ENCODE measurements at places on chromosomes 4 and X.

DNA sequence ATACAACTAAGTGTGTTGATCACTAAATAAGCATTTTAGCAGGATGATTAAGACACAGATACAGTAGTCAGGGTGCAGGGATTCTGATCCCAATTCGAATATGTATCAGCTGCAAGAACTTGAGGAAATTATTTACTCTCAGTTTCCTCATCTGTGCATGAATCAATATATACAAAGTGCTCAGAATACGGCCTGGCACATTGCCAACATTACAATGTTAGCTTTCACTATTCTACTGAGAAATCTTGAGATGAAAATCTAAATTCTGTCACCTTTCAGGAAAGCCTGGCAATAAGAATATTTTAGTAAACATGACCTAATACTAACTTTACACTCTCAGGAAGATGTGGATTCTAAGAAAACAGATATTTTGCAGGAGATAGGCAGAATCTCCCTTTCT, 1001.6 kb upstream of the IGFBP7 start:
- no peak for DNase-seq

DNA sequence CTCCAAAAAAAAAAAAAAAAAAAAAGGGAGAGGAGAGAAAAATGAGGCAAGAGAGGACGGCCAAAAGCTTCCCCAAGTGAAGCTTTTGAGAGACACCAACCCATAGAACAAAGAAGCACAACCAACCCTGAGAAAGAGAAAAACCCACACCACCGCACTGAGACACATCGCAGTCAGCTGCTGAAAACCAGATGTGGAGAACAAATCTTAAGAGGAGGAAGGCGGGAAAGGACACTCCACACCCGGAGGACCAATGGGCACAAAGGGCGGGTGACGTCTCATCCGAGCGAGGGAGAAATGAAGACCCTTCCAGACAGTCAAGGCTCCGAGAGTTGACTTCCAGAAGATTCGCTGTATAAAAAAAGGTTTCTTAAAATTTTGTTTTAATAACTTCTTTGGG, 112.1 kb downstream of the AFAP1 start:
- no peak for DNase-seq

DNA sequence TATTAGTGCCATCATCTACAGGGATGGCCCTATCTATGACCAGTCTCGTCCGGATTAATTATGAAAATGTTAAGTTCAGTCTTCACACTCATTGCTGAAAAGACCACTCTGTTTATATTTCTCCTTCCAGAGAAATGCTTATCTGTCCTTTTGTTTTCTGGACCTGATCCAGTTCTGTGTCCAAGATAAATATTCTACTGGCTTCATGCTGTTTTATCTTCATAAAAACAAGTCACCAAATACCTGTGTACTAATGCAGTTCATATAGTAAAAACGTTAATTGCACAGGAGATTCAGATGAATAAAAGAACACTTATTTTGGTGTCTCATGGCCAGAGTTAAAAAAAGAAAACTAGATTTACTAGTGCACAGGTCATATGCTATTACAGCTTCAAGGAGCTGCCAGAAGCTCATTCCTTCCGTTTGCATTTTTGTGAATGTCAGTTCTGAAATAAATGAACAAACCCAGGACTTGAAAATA, 17.3 kb downstream of the FNIP2 start:
- DNase-seq = no peak

GRCh38 chrX:86023811-86024210, 23.5 kb downstream of the CHM start:
- no peak for DNase-seq

DNA sequence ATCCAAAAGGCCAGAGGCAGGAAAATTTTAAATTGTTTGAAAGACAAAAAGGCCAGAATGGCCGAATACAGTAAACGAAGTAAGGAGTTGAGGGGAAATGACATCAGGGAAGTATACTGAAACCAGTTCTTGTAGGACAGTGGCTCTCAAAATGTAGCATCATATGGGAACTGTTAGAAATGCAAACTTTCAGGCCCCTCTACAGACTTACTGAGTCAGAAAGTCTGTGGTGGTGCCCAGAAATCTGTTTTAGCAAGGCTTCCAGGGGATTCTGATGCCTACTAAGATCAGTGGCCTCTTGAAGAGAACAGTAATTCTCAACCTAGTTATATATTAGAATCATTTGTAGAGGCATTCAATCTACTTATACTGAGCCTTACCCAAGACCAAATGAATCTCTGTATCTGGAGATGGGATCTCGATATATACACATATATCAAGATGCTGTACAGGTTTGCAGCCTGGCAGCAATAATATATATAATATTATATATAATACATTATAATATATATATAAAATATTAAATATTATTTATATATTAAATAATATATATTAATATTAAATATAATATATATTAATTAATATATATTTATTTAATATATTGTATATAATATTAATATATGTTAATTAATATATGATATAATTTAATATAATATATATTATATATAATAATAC, 39.7 kb downstream of the ADAMTS3 start:
- no peak for DNase-seq

DNA sequence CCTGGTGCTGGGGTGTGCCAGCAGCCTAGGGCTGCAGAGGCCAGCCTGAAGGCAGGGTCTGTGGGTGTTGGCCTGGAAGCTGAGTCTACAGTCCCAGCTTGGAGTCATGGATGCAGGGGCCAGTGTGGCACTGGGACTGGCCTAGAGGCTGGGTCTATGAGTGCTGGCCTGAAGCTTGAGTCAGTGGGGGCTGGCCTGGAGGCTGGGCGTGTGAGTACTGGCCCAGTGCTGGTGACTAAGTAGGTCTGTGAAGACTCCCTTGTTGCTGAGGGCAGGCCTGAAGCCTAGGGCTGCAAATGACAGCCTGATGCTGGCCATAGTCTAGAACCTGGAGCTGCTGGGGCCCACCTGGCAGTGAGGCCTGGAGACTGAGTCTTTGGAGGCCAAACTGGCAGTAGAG, 31.3 kb upstream of the ALG13 start:
- DNase-seq = no peak

DNA sequence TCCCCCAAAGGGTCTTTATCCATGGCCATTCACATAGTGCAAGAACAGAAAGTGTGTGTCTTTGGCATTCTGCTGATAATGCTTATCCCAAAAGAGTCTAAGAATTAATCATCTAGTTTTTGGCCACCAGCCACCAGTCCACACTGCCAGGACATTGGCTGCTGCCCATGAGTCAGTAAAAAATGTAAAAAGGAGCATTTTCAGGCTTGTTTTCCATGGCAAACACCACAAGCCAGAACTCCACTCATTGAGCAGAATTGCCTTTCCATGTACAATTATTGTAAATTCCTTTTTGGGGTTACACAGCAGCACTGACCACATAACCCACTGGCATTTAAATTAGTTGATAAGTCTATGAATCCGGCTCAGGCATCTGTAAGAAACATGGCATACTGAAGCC, 89.2 kb upstream of the PRDX4 start:
- no peak for DNase-seq

GRCh38 chr4:72886602-72887001, 182.9 kb downstream of the COX18 start:
- DNase-seq = no peak

- DNase-seq = no peak
These were observed 371.2 kb downstream of the AFF2 start for GRCh38 chrX:148871422-148872160.

- DNase-seq = no peak
These were observed 459.7 kb downstream of the GRXCR1 start for GRCh38 chr4:43351970-43352806.

DNA sequence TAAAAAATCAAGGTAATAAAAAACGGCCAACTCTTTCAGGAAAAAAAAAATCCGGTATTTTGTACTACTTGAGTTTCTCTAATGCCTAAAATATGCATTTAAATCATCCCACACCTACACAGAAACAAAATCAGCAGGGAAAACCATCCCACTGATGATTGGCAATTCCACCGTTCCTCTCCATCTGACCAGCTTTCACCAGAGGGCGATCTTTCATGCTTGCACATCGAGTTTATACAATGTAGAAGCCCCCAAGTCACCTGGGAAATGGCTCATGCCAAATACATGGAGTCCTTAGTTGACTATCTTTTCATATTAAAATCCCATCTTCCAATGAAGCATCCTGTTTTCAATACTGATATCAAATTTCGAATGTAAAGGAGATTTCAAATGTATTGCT, 69.2 kb downstream of the PTCHD1 start:
- no peak for DNase-seq

GRCh38 chr4:187128976-187129375, 405.3 kb upstream of the FAT1 start:
- no peak for DNase-seq

GRCh38 chr4:145882604-145883003, 56.0 kb downstream of the ZNF827 start:
- no peak for DNase-seq

- peak; percentile 0 for DNase-seq
These were observed 275.2 kb downstream of the SPRY1 start for GRCh38 chr4:123671636-123672404.

DNA sequence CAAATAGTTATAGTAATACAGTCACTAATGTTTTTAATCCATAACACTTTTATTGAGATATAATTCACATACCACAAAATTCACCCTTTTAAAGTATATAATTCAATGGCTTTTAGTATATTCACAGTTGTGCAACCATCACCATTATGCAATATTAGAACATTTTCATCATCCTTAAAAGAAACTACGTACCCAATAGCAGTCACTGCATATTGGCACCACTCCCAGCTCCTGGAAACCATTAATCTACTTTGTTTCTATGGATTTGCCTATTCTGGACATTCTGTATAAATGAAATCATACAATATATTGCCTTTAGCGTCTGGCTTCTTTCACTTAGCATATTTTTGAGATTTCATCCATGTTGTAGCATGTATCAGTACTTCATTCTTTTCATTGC, 99.3 kb downstream of the AMMECR1 start:
- no peak for DNase-seq

DNA sequence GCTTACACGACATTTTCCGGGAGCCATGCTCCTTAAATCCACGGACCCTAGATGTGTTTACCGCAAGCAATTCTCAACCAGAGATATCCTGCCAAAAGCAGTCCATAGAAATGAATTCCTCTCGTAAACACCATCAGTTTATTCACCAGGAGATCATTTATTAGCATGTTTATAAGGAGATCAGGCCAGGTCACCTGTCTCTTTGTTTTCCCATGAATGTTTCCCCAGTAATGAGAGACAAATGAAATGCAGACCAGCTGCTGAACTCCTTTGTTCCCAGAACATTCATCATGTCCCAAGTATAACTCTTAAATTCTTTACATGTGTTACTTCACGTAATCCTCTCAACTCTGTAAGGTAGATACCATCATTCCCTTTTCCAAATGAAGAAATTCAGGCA, 137.1 kb downstream of the DDX53 start:
- DNase-seq = no peak

- no peak for DNase-seq
These were observed 253.3 kb downstream of the NAP1L3 start for GRCh38 chrX:93420090-93420489.

Measured in stimulated activated CD8-positive, alpha-beta memory T cell treated with anti-CD3 and anti-CD28 coated beads, Interleukin-15, amount 100 ng/mL, for 48 hours (primary cell).